ENCODE measurements at places on chromosomes 7 and 10.
A peak's percentile ranks its signal among the peaks of the same experiment; 100 is the strongest.

GRCh38 chr10:31148951-31149350, 117.3 kb upstream of the ZNF438 start:
- no peak for DNase-seq

DNA sequence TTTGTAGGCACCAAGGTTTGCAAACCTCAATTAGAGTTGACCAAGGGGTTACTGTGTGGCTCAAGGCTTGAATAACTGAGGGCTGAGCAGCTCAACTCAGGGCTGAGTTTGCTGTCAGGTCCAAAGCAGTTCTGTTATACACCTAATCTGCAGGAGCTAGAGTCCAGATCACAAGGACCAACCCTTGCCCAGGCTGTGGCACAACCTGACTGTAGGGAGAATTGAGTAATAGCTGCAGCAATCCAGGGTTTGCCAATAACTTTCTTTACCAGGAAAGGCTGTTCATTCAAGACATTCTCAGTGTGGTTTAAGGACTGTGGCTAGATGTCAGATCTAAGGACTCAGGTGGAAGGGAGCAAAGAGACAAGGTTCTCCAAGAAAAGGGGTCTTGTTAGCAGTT, 115.6 kb upstream of the IMMP2L start:
- DNase-seq: no peak

DNA sequence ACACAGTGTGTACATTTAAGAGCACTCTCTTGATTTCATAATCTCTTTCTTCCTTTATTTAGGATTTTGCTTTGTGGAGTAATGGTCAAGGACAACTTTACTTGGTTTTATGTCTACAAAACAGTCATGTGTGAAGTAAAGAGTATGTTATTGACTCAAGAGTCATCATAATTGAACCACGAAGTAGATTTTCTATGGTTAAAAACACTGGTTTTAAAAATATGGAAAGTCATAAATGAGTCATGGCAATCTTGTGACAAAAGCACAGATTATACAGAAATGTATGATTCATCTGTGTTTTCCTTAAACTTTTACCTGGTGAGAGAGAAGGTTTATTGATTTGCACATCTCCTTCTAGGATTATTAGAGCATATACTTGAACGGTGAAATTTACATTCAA, 969.7 kb downstream of the GATA3 start:
- DNase-seq: no peak

GRCh38 chr10:1187151-1187854, 131.1 kb downstream of the WDR37 start:
- DNase-seq: peak; percentile 24

- DNase-seq: no peak
Observed at GRCh38 chr10:16581202-16581601, 59.5 kb upstream of the C1QL3 start.

- no peak for DNase-seq
Observed at GRCh38 chr10:70931168-70931815, 42.9 kb upstream of the PCBD1 start.

DNA sequence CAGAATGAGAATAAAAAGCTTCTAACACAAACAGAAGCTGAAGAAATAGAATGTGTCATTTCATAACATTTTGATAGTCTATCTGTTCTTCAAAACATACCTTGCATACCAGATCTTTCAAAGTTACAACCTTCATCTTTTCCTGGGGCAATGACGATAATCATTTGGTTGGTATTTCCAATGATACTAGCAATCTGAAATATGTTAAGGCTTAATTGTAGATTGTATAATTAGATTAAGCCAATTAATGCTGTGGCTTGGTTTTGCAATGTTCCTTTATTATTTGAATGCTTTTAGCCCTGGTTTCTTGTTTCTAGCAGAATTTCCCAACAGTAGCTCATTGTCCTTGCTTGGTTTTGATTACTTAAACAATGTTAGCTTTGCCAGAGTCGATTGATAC, 84.6 kb downstream of the CABCOCO1 start:
- DNase-seq: no peak

DNA sequence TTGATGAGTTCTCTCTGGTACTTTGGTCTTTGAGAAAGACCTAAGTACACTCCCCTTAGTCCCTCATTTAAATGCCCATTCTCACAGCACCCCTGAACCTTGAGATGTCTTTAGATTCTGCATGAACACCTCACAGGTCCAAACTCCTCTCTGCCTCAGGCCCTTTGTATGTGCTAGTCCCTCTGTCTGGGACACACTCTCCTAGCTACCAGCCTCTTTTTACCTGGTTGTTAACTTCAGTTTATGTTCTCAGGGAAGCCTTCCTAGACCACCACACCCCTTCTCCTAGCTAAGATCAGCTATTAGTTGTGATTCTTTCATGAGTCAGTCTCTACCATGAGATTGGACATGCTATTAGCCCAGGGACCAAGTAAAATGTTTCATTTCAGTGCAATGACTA, 86.4 kb downstream of the PLCE1 start:
- DNase-seq: no peak

- no peak for DNase-seq
Observed at GRCh38 chr7:91198371-91198770, 65.9 kb upstream of the FZD1 start.

GRCh38 chr7:156578578-156578940, 62.0 kb upstream of the RNF32 start:
- DNase-seq: no peak

DNA sequence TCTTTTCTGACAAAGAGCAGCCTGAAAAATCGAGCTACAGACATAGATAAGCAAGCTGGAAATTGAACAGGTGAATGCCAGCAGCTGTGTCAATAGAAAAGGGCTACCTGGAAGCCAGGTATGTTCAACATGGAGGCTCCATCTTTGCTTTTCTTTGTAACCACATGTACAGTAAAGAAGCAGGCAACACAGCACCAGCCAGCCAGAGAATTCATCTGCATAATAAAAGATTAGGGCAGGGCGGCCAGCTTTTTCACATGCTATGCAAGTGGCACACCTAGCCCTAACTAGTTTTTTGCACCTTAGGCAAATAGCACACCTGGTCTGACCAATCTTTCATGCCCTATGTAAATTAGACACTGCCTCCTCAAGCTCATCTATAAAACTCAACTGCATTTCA, 25.7 kb downstream of the COG5 start:
- no peak for DNase-seq

GRCh38 chr10:4514445-4515108, 311.4 kb upstream of the AKR1E2 start:
- DNase-seq: no peak

DNA sequence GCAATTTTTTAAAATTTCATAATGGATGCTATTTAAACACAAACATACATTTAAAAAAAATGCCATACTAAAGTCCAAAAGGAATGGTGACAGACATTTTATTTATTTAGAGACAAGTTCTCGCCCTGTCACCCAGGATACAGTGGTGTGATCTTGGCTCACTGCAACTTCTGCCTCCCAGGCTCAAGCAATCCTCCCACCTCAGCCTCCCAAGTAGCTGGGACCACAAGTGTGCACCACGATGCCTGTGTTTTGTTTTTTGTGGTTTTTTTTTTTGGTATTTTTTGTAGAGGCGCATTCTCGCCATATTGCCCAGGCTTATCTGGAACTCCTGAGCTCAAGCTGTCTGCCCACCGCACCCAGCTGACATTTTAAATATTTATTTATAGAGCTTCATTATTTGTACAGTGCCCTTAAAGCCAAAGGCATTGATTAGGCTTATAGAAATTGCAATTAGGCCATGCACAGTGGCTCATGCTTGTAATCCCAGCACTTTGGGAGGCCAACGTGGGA, 703.5 kb downstream of the AUTS2 start:
- no peak for DNase-seq

GRCh38 chr7:133699386-133699785, 427.8 kb upstream of the LRGUK start:
- DNase-seq: no peak

DNA sequence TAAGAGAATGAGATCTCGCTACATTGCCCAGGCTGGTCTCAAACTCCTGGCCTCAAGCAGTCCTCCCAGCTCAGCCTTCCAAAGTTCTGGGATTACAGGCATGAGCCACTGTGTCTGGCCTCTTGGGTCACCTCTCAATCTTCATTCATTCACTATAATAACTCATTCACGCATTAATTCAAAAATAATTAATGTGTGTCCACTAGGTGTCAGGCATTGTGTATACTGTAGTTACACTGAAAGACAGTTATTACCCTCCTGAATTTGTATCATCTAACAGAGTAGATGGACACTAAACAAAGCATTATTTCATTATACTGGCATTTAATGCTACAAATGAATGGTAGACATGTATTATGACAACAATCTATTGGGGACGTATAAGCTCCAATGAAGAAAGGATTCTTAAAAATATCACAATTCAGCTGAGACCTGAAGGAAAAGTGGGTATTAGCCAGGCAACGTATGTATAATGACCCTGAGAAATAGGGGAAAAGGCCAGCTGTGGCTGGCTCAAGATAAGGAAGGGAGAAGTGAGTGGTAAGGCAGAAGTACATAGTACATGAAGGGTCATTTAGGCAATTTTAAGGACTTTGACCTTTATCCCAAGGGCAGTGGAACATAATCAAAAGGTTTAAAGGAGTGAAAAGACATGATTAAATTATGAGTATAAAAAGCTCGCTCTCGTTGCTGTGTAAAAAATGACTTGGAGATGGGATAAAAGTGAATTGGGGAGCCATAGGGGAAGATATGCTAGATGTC, 150.7 kb downstream of the BTAF1 start:
- no peak for DNase-seq

GRCh38 chr10:109969760-109970346, 37.9 kb upstream of the ADD3 start:
- no peak for DNase-seq

DNA sequence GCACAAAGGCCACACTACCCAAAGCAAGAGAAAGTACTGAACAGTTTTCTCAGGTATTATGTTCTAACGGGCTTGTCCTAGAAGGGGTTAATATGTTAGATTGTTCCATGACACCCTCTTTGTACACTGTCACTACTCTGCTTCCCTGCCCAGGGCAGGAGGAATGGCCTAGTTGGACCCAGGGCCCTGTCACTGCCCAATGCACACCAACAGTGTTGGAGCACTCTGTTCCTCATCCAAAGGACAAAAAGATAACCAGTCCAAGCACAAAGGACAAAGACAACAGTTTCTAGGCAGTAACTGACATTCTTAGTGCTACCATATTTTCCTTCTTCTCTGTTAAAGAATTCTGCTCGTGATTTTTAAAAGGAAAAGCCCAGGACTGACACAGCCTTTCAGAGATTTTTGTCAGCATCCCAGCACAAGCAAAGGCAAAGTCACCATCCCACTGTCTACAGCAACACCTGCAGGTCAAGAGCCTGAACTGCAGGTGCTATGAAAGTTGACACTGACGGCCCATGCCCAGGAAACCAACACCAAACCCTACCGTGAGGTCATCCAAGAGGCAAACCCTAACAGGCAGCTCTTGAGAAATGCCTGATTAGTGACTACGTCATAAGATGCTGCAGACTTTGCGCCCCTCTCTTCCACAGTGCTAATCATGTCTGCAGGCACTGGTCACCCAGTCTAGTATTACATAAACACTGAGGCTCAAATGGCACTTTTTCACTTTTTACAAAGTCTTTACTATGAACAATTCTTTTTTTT, 13.2 kb downstream of the NUDCD3 start:
- peak; percentile 26 for DNase-seq

DNA sequence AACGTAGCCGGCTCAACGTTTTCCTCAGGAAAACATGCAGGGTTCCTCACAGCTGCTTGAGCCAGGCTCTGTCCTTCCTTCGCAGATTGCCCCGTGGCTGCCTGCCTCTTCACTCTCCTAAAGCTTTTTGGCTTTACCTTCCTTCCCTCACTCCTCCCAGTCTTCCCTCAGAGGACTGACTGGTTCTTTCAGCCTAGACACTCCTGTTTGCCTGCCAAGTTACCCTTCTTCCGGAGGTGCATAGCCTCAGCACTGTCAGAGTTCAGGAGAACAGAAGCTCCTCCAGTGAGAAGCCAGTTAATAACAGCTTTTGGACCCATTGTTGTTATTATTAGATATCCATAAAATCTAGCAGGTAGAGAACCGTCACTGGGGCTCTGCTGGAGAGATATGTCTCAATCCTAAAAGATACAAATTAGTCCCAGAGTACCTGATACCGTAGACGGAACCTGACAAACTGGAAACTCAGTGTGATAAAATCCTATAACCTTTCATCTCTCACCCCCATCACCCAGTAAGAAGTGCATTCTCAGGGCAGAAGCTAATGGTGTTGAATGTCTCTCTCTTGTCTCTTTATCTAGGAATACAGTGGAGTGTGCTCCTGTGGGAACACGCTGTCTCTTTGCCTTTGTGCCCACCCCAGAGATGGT, 79.6 kb downstream of the SND1 start:
- DNase-seq: no peak

- no peak for DNase-seq
Observed at GRCh38 chr7:50542132-50542531, 23.1 kb downstream of the DDC start.

DNA sequence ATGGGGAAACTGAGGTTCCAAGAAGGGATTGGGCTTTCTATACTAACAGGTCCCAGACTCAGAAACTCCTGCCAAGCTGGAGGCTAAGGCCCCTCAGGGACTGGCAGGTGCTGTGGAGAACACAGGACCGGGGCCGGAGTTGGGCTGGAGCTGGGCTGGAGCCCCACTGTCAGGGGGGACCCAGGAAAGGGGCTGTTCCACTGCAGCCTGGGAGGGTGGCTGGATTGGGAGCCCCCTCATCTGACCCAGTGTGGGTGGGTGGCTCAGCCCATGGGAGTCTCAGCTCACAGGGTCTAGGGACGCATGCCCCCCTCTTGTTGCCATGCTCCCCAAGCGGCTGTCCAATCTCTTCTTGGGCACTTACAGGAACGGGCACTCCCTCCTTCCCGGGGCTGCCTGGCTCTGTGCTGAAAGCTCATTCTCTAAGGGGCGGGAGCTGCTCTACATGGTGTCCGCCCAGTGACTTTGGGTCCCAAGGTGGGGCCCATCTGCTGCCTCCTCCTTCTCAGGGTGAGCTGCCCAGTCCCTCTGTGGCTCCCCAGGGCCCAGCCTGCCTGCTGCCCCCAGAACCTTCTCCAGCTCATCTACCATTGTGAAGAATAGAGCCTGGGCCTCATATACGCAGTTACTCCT, 126.5 kb downstream of the MYL10 start:
- no peak for DNase-seq

DNA sequence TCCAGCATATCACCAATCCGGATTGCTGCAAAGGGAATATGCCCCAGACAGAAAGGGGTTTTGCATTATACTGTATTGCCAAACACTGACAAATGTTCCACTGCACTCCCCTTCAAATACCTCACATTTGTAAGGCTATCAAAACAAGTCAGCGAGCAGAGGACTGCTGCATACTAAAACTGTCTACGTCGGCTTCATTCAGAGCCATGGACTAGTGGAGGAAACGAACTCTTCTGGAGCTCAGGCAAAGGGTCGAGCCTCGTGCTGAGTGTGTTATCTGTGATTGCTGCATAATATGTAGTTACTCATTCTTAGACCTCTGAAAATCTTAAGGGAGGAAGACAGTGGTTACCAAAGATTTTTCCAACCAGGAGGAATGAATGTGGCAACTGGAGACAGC, 200.2 kb downstream of the DYNC1I1 start:
- DNase-seq: no peak
